ENCODE measurements at places on chromosomes 2 and 18. TPM values are rescaled to one million over a fixed set of nuclear protein-coding genes. Genes with fewer than 3 reads are reported as not detected.

GRCh38 chr2:167115541-167115940, 227.3 kb downstream of the XIRP2 start:
- H3K4me1 ChIP-seq = no peaks in the 10 kb centered on the region
- H3K36me3 ChIP-seq = no peaks in the 10 kb centered on the region
- no peak overlapping the region for H3K27ac ChIP-seq
- no peak overlapping the region for H3K4me3 ChIP-seq

DNA sequence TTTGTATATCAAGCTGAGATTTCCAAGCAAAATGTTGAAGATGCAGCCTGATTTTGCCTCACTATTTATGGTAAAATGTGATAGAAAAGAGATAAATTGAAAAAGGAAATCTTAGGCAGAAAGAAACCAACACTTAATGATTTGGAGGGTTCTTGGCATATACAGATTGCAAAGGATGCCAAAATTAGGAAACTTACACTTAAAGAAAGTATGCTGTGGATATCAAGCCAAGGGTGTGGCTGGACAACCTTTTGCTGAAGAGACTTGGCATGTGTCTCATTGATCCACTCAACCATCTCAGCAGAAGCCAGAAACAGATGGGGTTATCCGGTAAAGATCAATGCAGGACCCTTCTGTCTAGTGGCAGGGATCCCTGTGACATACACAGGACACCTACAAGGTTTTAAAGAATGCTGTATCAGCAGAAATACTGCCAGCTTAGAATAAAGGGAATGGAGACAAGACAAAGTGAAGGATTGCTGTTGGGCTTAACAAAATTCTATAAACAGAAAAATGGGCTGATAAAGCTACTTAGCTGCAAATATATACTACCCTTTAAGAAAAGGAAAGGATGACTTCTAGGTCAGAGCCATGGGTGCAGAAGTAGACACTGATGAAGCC, 107.3 kb upstream of the CYP26B1 start:
- H3K36me3 ChIP-seq = no peaks in the 10 kb centered on the region
- no peak overlapping the region for H3K4me3 ChIP-seq
- no peaks in the 10 kb centered on the region for H3K4me1 ChIP-seq
- H3K27ac ChIP-seq = no peak overlapping the region
- DNase-seq = no peak

DNA sequence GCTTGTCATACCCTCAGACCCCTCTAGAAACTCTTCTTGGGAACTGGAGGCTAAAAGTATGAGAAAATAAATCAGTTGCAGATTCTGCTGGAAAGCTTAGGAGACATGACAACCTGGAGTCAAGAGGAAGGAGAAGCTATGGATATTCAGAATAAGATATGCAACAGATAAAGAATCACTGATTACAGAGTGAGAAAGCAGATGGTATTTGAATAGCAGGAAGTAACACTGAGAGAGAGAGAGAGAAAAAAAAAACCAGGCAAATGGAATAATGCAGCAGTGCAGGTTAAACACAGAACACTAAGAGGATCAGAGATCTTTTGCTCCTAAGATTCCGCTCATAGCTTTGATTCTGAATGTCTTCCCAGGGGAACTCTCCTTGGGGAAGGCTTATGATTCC, 1284.1 kb upstream of the NXPH2 start:
- no peaks in the 10 kb centered on the region for H3K4me1 ChIP-seq
- DNase-seq = no peak
- H3K36me3 ChIP-seq = no peaks in the 10 kb centered on the region
- H3K4me3 ChIP-seq = no peak overlapping the region
- H3K27me3 ChIP-seq = no peaks in the 10 kb centered on the region

- no peaks in the 10 kb centered on the region for H3K36me3 ChIP-seq
- no peak overlapping the region for H3K4me3 ChIP-seq
- peaks cover 4% of the 10 kb centered on the region for H3K27me3 ChIP-seq
Measured at GRCh38 chr2:7420530-7420929, 503.3 kb downstream of the RNF144A start.

DNA sequence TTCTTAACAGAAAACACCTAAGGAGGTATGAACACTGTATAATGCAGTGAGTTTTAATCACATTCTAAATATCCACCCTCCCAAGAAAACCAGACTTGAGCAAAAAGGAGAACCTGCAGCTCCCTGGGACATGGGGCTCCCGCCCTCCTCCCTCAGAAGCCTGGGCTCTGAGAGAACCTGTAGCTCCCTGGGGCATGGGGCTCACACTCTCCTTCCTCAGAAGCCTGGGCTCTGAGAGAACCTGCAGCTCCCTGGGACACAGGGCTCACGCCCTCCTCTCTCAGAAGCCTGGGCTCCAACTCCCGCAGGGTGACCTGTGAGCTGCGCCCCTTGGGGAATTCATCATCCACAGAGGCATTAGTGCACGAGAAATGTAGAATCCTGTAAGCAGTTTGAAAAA, 222.9 kb downstream of the SNTG2 start:
- no peak overlapping the region for H3K4me3 ChIP-seq
- DNase-seq = no peak
- no peaks in the 10 kb centered on the region for H3K27me3 ChIP-seq
- no peak overlapping the region for H3K27ac ChIP-seq

GRCh38 chr2:28342081-28342967, 50.3 kb upstream of the FOSL2 start:
- peaks cover 72% of the 10 kb centered on the region for H3K4me1 ChIP-seq
- peak overlapping the region; percentile 67 for H3K27ac ChIP-seq
- no peaks in the 10 kb centered on the region for H3K27me3 ChIP-seq
- peak; percentile 85 for DNase-seq
- H3K36me3 ChIP-seq = no peaks in the 10 kb centered on the region
- peak overlapping the region; percentile 14 for H3K4me3 ChIP-seq

GRCh38 chr2:126932966-126933710, 34.4 kb downstream of the TEX51 start:
- H3K27me3 ChIP-seq = no peaks in the 10 kb centered on the region
- no peak overlapping the region for H3K4me3 ChIP-seq
- no peaks in the 10 kb centered on the region for H3K4me1 ChIP-seq
- H3K36me3 ChIP-seq = no peaks in the 10 kb centered on the region

DNA sequence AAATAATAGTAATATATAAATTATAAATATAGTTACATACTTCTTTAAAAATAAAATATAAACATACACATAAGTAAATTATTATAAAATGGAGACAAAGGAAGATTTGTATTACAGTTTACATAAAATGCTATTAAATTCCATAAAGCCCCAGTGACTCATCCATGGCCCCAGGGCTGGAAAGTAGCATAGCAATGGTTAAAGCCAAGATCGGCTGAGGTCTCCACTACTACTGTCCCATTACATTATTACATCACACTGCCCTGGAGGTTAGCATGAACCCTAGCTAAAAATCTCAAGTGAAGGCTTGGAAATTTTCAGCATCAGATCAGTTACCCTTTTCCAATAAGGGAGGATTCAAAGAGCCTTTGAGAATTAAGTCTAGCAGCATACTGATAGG, 936.2 kb downstream of the DSC3 start:
- no peaks in the 10 kb centered on the region for H3K4me1 ChIP-seq
- no peaks in the 10 kb centered on the region for H3K36me3 ChIP-seq

DNA sequence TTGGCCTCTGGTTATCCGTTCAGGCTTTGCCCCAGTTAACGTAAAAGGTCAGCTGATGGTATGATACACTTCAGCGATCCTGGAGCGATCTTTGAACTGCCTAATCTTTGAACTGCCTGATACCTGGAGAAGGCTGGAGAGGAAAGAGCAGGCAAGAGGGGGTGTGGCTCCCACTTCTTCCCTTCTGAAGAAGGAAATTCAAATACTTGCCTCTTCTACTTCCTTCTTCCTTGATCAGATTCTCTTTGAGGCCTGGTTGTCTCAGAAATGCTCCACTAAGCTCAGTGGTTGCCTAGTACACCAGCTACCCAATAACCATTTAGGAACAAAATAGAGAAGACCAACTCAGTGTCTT, 619 bp downstream of the GALM start:
- H3K36me3 ChIP-seq = no peaks in the 10 kb centered on the region
- DNase-seq = peak; percentile 21
- H3K27me3 ChIP-seq = no peaks in the 10 kb centered on the region
- H3K4me1 ChIP-seq = no peaks in the 10 kb centered on the region

GRCh38 chr2:16386031-16386430, 279.6 kb downstream of the CYRIA start:
- H3K27ac ChIP-seq = no peak overlapping the region
- no peaks in the 10 kb centered on the region for H3K36me3 ChIP-seq

- DNase-seq = no peak
- H3K27me3 ChIP-seq = no peaks in the 10 kb centered on the region
- no peak overlapping the region for H3K4me3 ChIP-seq
- H3K36me3 ChIP-seq = no peaks in the 10 kb centered on the region
Measured at GRCh38 chr2:15563227-15564100, 2.3 kb upstream of the NBAS start.

DNA sequence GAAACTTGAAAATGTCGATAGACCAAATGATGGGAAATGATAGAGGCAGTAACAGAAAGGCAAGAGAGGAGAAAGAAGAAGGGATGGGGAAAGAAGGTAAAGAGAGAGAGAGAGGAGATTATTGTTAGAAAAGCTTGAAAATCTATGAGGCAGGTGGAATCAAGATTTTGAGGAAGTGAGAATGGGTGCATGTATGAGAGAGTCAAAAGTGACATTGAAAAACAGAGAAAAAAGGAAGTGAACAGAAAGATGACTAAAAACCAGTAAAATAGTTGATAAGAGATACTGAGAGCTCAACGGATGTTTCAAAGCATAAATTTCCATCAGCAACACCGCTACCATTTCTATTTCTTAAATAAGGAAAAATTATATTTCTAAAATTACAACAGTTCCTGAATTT, 327.4 kb upstream of the CWC22 start:
- H3K27me3 ChIP-seq = no peaks in the 10 kb centered on the region
- H3K27ac ChIP-seq = no peak overlapping the region
- DNase-seq = no peak
- H3K4me1 ChIP-seq = no peaks in the 10 kb centered on the region
- no peaks in the 10 kb centered on the region for H3K36me3 ChIP-seq

GRCh38 chr2:199019898-199020507, 437.7 kb downstream of the SATB2 start:
- H3K4me3 ChIP-seq = no peak overlapping the region
- H3K4me1 ChIP-seq = no peaks in the 10 kb centered on the region
- no peaks in the 10 kb centered on the region for H3K36me3 ChIP-seq
- no peak for DNase-seq

DNA sequence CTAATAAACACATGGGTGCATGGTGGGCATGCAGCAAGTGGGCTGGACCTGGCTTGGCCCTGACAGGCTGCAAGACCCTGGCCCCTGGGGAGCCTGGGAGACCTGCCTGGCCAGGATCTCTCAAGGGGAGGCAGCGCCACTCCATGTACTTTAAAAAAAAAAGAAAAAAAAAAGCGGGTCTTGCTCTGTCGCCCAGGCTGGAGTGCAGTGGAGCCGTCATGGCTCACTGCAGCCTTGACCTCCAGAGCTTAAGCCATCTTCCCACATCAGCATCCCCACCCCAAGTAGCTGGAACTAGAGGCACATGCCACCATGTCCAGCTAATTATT, 29.5 kb upstream of the SEMA4C start:
- H3K27ac ChIP-seq = no peak overlapping the region
- no peak for DNase-seq
- H3K36me3 ChIP-seq = no peaks in the 10 kb centered on the region
- no peak overlapping the region for H3K4me3 ChIP-seq

DNA sequence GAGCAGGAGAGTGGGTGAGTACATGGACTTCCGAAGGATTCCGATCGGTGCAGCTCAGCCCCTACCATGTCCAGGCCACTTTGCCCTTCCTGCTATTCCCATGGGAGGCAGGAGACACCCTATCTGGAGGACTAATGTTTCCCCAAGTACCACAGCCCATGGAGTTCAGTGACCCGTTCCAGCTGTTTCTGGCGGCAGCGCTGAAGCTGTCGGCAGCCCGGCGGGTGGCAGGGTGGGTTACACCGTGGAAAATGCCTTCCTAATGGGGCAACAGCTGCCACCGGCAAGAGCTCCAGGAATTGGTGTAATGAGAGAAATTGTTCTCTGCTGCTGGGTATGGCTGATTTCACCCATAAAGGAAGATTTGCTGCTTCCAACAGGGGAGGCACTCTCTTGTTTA, 98.3 kb downstream of the MYCN start:
- no peaks in the 10 kb centered on the region for H3K36me3 ChIP-seq
- no peak overlapping the region for H3K4me3 ChIP-seq
- H3K27me3 ChIP-seq = no peaks in the 10 kb centered on the region

- no peak for DNase-seq
- no peaks in the 10 kb centered on the region for H3K27me3 ChIP-seq
- H3K36me3 ChIP-seq = no peaks in the 10 kb centered on the region
- H3K27ac ChIP-seq = no peak overlapping the region
- H3K4me1 ChIP-seq = peaks cover 28% of the 10 kb centered on the region
- H3K4me3 ChIP-seq = no peak overlapping the region
Measured at GRCh38 chr2:36165132-36165531, 190.4 kb upstream of the CRIM1 start.

GRCh38 chr2:26401739-26402541, at the start of gene DRC1:
TSS of gene DRC1 (plus strand) at chr2:26401920. CDS start at chr2:26401990, 70 bp downstream.
- no peak within 1 kb of the TSS for H3K27ac ChIP-seq
- no peaks in the 10 kb centered on the region for H3K36me3 ChIP-seq
- no peak within 1 kb of the TSS for H3K4me3 ChIP-seq
- H3K27me3 ChIP-seq = no peaks in the 10 kb centered on the region
- H3K4me1 ChIP-seq = no peaks in the 10 kb centered on the region
- DNase-seq = peak; percentile 67

GRCh38 chr2:17754773-17755425, 961 bp downstream of the GEN1 start:
- no peak for DNase-seq
- H3K4me3 ChIP-seq = peak overlapping the region; percentile 92
- no peaks in the 10 kb centered on the region for H3K27me3 ChIP-seq
- peaks cover 42% of the 10 kb centered on the region for H3K4me1 ChIP-seq

GRCh38 chr2:157260533-157261198, 3.2 kb downstream of the GALNT5 start:
- no peaks in the 10 kb centered on the region for H3K4me1 ChIP-seq
- no peak overlapping the region for H3K27ac ChIP-seq

DNA sequence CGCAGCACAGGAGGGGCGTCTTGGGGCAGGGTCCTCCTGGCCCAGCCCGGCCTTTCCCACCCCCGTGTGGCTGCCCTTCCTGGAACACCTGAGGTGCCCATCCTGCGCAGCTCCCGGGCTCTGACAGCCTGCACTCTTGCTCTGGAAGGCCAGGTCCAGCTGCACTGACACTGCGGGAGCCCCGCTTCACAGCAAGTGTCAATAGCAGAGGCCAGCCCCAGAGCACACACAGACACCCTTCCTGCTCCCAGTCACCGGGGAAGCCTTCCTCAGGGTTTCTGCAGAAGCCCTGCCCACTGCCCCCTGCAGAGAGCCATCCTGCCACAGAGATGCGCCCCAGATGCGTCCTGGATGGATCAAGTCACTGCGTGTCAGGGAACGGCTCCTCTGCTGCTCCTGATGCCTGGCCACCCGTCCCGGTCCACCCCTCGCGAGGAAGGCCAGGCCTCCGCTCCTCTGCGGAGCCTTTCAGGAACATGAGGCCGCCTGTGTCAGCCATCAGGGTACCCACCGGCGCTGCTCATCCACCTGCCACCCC, 519.2 kb upstream of the MYT1L start:
- H3K27me3 ChIP-seq = no peaks in the 10 kb centered on the region
- H3K4me1 ChIP-seq = no peaks in the 10 kb centered on the region
- no peak overlapping the region for H3K4me3 ChIP-seq

GRCh38 chr2:203740871-203741281, 34.4 kb downstream of the CD28 start:
- no peaks in the 10 kb centered on the region for H3K4me1 ChIP-seq
- no peak for DNase-seq
- no peaks in the 10 kb centered on the region for H3K36me3 ChIP-seq
- H3K27ac ChIP-seq = no peak overlapping the region
- no peak overlapping the region for H3K4me3 ChIP-seq
- no peaks in the 10 kb centered on the region for H3K27me3 ChIP-seq

ARHGEF4 gene
- total RNA-seq = 0.44 TPM

SNORC gene
- total RNA-seq = 13.9 TPM

TMEM17 gene
- total RNA-seq = 0.88 TPM

DYNAP gene
- not detected for total RNA-seq

MAP3K2 gene
- total RNA-seq = 36.8 TPM

SP9 gene
- total RNA-seq = not detected

RAX gene
- total RNA-seq = not detected
